ENCODE measurements at places on chromosomes 3 and 15. TPM values are rescaled to one million over a fixed set of nuclear protein-coding genes. Genes with fewer than 3 reads are reported as not detected.

The RPL29 gene
- 811 TPM for total RNA-seq

The CALML4 gene
- 1.3 TPM for total RNA-seq

The CHST13 gene
- total RNA-seq, result not detected

The RAB6B gene
- total RNA-seq, result 0.39 TPM

The POPDC2 gene
- 0.76 TPM for total RNA-seq

The UBAP1L gene
- total RNA-seq, result 3.8 TPM

The KNSTRN gene
- 23.9 TPM for total RNA-seq

The SEMA6D gene
- total RNA-seq, result 1.5 TPM

The STRA6 gene
- under 0.01 TPM for total RNA-seq

The SLC12A1 gene
- total RNA-seq, result not detected

The ZBBX gene
- 0.13 TPM for total RNA-seq

The STAB1 gene
- 330 TPM for total RNA-seq

The TNFAIP8L3 gene
- total RNA-seq, result 91.5 TPM

The SEMA3G gene
- total RNA-seq, result 23.0 TPM

The ULK4 gene
- 7.2 TPM for total RNA-seq

The SLC6A20 gene
- total RNA-seq, result not detected

The ALDH1A3 gene
- total RNA-seq, result 33.9 TPM

The FOXB1 gene
- not detected for total RNA-seq

The SERINC4 gene
- total RNA-seq, result not detected

The FRMD5 gene
- 1.5 TPM for total RNA-seq

The ST6GAL1 gene
- total RNA-seq, result 32.5 TPM

The NR1I2 gene
- total RNA-seq, result not detected

The C3orf80 gene
- total RNA-seq, result not detected
